ENCODE measurements at places on chromosomes 12 and 14.
A peak's percentile ranks its signal among the peaks of the same experiment; 100 is the strongest.

DNA sequence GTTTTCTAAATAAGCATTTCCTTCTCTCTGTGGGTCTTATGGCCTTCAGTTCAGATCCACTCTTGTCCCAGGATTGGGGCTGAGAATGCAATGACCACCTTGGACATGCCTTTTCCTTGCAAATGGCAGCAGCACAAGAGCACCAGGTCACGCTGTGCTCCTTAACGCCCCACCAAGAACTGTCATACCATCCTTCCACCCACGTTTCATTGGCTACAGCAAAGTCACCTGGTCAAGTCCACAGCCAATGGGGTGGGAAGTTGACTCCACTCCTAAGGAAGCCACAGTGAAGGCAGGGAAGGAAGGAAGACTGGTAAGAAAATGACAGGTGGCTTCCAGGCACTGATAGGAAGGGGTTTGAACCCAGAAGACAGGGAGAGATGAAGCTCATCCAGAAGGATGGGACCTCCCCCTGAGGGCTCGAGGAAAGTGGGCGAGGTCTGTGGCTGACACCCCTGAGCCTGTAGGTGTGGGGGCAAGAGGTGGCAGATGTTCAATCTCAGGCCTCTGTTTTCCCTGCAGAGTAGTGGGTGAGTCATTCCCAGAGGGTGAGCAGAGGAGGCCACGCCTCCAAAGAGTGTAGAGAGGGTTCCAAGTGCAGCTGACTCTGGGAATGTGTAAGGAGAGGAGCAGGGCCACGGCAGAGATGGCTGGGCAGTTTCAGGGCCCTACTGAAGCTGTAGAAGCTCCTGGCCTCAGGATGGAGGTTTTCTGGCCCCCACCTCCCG, 113.5 kb upstream of the VRK1 start:
- DNase-seq, result no peak

DNA sequence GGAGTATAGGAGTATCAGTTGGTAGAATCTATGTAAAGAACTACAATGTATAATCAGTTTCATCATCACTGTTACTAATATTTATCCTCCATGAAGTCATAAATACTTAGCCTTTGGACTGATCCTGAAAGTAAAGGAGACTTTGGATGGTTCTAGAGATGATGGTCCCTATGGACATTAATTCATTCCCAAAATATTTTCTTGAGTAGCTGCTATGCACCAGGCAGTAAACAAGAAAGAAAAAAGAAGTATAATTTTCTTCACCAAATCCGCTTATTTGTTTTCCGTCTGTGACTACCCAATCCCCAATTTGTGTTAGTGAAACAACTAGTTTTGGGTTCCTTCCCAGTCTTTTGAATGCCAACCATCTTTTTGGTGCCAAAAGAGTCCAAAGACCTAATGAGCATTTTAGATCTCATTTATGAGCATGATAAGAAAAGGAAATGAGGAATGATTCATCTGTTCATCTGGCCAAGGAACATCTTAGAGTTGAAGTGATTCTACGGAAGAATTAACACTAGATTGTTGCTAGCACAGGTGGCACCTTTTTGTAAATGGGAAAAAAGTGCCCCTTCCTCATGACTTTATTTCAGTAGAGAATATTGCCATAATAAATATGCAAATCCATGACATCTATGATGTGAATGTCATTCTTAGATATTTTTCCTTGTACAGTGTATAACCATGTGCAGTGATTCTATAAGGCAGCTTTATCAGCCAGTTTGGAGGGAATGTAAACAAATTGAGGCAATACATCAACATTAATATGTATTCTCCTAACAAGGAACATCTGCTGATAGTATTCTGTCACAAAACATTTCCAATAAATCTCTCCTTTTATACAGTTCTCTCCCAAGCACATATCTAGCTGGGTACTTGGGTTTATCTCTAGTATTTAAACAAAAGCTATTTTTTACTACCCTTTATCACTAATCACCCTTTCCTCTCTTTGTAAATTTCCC, 85.1 kb upstream of the CCDC91 start:
- no peak for DNase-seq

DNA sequence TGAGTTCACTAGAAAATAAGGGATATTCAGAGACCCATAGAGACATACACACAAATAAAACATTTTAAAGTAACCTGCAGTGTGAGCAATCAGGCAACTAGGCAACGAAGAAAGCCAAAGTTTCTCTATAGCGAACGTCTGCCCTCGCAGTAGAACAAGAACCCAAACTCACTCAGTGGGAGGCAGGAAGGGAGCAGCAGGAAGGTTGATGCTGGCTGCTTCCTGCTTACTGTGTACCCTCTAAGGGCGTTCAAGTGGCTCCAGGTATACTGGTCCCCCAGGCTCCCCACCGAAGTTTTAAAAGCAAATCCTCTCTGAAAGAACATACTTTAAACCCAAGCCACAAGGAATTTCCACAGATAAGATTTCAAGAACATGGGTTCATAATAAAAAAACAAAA, 249.3 kb downstream of the FOXN3 start:
- no peak for DNase-seq

DNA sequence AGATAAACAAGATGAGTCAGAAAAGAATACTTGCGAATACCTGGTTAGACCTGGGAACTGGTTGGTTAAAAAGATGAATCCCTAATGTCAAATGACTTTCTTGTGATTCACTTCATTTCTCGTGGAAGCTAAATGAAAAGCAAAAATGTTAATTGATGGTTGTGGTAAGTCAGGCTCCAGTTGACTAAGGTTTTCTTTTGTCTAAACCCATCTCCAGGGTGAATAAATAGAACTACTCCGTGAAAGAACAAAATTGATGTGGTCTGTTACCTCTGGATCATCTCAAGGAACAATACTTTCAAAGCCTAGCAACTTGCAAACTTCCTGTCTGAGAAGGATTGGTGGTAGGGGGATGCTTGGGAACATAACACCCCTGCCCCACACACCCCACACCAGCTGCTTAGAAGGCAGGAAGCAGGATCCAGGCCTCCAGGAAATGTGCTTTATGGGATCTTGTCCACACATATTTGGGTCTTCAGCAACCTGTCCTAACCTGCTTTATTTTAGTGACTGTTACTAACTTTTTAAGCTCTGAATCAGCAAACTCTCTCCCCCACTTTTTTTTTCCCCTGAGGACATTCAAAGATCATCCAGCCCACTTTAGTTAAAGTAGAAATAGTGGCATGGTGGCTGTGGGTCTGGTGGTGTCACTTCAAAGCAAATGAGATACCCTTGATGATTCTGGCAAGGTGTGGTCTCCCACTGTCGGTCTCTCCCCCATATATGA, 60.4 kb upstream of the PTHLH start:
- no peak for DNase-seq

DNA sequence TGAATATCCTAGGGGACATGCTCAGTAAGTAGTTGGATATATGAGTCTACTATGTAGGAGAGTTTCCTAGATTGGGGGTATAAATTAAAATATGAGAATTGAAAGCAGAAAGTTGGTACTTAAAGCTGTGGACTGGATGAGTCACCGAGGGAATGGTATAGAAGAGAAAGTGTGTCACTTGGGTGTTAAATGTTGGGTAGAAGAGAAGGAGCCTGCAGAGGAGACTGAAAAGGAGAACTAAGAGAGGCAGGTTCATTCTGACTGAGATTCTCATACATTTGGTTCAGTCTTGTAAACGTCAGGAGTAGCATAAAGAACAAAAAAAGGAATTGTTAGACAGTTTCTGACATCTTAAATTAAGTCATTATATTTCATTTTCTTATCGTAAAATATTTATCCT, 19.9 kb downstream of the LRRC9 start:
- DNase-seq, result no peak

- no peak for DNase-seq
Measured at GRCh38 chr12:93571925-93572711, at the start of gene SOCS2. TSS of gene SOCS2 (plus strand) at chr12:93572675. CDS start at chr12:93572898, 223 bp downstream.

DNA sequence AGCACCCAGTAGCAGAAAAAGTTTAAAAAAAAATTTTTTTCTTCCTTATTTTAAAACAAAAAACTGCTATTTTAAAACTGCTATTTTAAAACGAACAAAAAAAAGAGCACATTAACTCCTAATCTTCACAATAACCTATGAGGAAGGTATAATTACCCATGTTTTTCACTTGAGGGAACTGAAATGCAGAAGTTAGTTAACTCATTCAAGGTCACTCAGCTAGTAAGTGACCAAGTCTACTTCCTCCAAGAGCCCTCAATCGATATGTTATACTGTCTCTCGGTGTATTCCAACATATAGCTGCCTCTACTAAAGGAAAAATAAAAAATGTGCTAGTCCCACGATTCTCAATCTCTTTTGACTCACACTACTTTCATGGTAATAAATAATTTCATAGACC, 7.8 kb downstream of the RPAP3 start:
- DNase-seq, result peak; percentile 40

DNA sequence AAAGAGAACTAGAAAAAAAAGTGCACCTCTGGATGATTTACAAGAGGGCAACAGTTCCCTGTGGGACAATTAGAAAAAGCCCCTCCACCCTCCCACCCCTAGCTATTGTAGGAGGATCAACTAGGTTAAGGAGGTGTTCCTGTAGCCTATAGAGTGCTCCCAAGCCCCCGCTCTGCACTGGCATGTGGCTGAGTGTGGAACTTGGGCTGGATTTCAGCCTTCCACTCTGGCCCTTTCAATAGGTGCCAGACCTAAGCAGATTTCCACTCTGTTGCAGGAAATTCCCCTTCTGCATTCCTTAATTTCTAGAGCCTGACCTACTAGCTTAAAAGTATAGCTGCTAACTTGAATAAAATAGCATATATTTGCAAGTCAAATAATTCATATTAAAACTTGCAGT, 2.8 kb downstream of the NFATC4 start:
- DNase-seq, result no peak

DNA sequence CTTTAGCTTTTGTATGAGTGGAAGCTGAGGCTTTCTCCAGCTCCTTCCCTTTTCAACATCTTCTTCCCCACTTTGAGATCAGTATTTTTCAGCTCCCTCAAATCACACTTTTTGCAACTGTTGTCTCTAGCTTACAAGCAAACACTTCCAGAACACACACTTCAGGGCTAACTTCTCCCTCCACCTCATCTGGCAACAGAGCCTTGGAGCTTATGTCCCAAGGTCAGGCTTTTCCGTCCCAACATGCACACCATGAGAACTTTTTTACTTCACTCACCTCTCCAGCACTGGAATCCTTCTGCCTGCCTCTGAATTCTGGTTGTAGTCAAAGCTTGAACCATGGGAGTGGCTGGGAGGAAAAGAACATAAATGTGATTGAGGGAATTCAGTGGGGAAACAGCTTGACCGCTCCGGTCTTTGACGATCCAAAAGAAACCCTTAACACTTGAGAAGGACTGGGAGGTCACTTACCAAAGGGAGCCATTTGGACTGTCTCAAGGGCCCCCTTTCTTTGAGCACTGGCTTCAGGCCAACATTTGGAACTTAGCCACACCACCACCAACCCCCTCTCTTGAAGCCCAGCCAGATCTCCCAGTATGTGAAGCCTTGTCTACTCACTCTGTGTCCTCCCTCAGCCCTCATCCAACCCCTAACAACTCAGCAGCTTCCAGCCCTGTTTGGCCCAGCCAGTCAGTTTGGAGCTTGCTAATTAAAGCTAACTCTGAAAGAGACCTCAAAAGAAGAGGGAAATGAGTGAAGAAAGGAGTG, 3.9 kb upstream of the BLOC1S1 start:
- no peak for DNase-seq

GRCh38 chr14:54920052-54920451, 17.4 kb upstream of the GCH1 start:
- no peak for DNase-seq

DNA sequence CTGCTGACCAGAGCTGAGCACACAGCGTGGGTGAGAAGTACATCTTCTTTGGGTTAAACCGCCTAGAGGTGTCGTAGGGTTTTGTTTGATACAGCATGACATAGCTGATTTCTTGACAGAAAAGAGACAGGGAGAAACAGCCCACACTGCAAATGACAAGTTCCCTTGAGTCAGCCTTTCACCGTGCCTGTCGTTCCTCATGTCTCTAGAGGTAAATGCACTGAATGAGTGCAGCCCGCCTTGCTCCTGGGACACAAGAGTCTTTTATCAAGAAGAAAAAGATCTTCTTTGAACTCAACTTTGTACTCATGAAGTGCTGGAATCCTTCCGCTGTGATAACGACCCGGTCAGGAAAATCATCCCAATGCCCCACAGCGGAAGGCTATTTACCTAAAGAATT, 77.6 kb downstream of the TMEM132D start:
- no peak for DNase-seq

DNA sequence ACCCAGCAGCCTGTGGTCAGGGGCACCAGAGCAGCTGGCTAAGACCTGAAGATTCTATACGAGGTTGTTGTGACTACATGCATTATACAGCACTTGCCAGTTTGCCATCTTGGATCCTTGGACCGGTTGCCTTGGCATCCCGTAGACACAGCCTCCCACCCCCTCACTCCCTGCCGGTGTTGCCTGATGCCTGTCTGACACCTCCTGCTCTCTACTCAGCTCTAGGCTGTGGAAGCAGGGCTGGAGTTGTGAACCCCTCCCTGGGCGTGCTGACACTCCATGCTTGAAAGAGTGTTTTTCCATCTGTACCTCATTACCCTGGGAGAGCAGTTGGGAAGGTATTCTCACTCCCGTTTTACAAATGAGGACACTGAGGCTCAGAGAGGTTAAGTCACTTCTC, 2.5 kb downstream of the CHGA start:
- DNase-seq, result no peak

- DNase-seq, result no peak
Measured at GRCh38 chr12:115166698-115167315, 482.8 kb upstream of the TBX3 start.

GRCh38 chr12:25001311-25001710, 52.4 kb upstream of the BCAT1 start:
- DNase-seq, result no peak

DNA sequence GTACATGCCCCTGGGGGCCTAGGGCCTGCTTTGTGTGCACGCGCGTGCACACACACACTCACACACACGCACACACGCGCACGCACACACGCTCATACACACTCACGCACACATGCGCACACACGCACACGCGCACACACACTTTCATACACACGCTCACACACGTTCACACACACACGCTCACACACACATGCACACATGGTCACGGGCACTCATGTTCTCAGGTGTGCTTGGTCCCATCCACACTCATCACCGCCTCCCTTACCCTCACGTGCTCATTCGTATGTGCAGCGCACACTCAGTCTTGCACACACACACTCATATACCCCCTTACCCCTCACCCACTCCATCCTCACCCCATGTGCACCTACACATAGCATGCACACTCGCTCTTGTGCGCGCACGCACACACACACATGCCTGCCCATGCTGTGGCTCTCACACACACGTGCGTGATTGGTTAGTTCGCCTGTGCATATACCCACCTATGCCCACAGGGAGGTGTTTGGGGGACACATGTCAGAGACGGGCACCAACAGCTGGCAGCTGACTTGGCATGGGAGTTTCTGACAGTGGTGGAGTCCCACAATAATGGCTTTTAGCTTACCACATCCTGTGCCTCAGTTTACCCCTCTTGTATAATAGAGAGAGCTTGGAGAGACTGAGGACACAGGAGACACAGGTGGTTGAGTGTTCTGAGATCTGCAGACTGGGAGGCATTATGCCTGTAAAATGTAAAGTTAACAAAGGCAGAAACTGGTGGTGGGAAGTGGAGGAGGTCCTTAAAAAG, 28.7 kb downstream of the TSPAN9 start:
- DNase-seq, result no peak
